ENCODE measurements at places on chromosomes 16 and 17. TPM values are rescaled to one million over a fixed set of nuclear protein-coding genes. Genes with fewer than 3 reads are reported as not detected.

The SEZ6 gene
- total RNA-seq, result not detected

The MAF gene
- 10.1 TPM for total RNA-seq

The BMERB1 gene
- 49.8 TPM for total RNA-seq

The ZFHX3 gene
- 15.2 TPM for total RNA-seq

The SEZ6L2 gene
- 65.5 TPM for total RNA-seq

The SRCIN1 gene
- total RNA-seq, result not detected

The CCDC40 gene
- total RNA-seq, result 1.9 TPM

The GPR179 gene
- 0.10 TPM for total RNA-seq

The CX3CL1 gene
- total RNA-seq, result 4.2 TPM

The FAM20A gene
- 0.17 TPM for total RNA-seq

All from smooth muscle cell of the pulmonary artery (primary cell).